ENCODE measurements at places on chromosomes 16 and 17.

GRCh38 chr17:69969897-69970296, 105.1 kb upstream of the KCNJ16 start:
- H3K36me3 ChIP-seq, result no peaks in the 10 kb centered on the region
- H3K27ac ChIP-seq, result no peak overlapping the region
- H3K4me3 ChIP-seq, result no peak overlapping the region
- H3K27me3 ChIP-seq, result no peaks in the 10 kb centered on the region
- DNase-seq, result no peak

DNA sequence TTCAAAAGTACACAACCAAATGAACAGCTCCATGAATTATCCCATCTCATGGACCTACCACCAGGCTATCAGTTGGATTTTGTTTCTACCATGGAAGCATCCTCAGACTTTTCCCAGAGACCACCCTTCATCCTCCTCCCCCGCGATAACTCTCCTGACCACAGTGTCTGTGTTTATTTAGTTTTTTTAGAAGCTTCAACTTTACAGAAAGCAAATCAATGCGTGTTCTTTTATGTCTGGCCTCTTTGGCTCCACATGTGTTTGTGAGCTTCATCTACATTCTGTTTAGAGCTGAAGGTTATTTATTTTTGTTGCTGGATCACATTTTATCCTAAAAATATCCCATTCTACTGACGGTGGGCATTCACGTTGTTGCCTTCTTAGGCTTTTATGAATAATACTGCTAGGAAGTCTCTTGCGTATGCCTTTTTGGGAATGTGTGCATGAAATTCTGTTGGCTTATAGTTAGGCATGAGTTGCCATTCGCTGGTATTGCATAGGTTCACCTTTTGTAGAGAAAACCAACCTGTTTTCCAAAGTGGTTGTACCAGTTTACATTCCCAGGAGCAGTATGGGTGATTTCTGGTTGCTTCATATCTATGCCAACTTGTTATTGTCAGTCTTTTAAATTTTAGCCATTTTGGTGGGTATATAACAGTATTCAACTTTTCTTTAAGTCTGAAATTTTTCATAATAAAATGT, 83.0 kb downstream of the CMIP start:
- H3K27ac ChIP-seq, result no peak overlapping the region
- no peaks in the 10 kb centered on the region for H3K27me3 ChIP-seq
- H3K4me1 ChIP-seq, result peaks cover 16% of the 10 kb centered on the region
- no peak for DNase-seq
- H3K4me3 ChIP-seq, result no peak overlapping the region

DNA sequence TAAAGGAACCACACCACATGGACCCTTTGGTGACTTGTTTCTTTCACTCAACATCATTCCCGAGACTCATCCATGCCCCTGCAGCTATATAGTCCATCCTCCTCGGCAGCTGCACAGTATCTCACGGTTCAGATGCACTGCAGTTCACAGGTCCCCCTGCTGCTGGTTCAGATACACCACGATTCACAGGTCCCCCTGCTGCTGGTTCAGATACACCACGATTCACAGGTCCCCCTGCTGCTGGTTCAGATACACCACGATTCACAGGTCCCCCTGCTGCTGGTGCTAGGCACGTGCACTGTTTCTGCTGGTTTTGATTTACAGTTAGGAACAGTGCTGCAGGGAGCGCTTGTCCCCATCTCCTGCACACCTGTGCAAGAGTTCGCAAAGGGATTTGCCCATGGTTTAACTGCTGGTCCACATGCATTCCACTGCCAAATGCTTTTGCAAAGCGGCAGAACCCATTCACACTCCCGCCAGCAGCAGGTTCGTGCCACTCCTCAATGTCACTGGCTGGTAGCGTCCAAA, 3.8 kb downstream of the HSDL1 start:
- no peak overlapping the region for H3K27ac ChIP-seq
- peaks cover 22% of the 10 kb centered on the region for H3K4me1 ChIP-seq
- H3K27me3 ChIP-seq, result no peaks in the 10 kb centered on the region

GRCh38 chr16:28062847-28063521, 530 bp downstream of the GSG1L start:
- no peak overlapping the region for H3K4me3 ChIP-seq
- peaks cover 37% of the 10 kb centered on the region for H3K27me3 ChIP-seq
- H3K4me1 ChIP-seq, result no peaks in the 10 kb centered on the region
- no peak for DNase-seq
- no peak overlapping the region for H3K27ac ChIP-seq

DNA sequence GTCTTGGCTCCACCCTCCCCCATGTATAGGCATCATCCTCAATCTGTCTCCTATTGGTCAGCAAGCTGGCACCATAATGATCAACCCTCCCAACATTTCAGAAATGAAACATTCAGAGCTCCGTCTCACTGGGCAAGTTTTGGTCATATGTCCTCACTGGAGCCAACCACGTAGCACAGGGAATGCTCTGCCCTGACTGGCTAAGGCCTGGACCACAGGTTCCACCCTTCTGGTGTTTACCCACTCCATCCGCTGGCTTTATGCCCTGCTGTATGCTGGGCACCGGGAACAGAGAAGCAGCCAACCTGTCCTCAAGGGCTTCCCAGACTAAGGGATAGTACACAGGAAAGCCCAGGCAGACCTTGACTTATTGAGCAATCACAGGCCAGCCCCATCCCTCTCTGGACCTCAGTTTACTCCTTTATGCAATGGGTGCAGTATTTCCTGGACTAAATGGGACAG, 20.5 kb downstream of the MYO15A start:
- DNase-seq, result no peak
- no peak overlapping the region for H3K27ac ChIP-seq
- H3K4me3 ChIP-seq, result no peak overlapping the region
- H3K4me1 ChIP-seq, result no peaks in the 10 kb centered on the region

- no peak overlapping the region for H3K27ac ChIP-seq
- no peaks in the 10 kb centered on the region for H3K27me3 ChIP-seq
- peaks cover 5% of the 10 kb centered on the region for H3K4me1 ChIP-seq
Observed at GRCh38 chr16:3138823-3139426, 4.1 kb downstream of the ZNF213 start.

- peaks cover 6% of the 10 kb centered on the region for H3K36me3 ChIP-seq
- no peaks in the 10 kb centered on the region for H3K27me3 ChIP-seq
- DNase-seq, result no peak
- peak overlapping the region; percentile 78 for H3K4me3 ChIP-seq
Observed at GRCh38 chr16:56357241-56357764, 68.0 kb downstream of the AMFR start.

GRCh38 chr17:50559674-50560184, 786 bp upstream of the CACNA1G start:
- DNase-seq, result no peak
- H3K4me1 ChIP-seq, result peaks cover 17% of the 10 kb centered on the region
- no peak overlapping the region for H3K27ac ChIP-seq

DNA sequence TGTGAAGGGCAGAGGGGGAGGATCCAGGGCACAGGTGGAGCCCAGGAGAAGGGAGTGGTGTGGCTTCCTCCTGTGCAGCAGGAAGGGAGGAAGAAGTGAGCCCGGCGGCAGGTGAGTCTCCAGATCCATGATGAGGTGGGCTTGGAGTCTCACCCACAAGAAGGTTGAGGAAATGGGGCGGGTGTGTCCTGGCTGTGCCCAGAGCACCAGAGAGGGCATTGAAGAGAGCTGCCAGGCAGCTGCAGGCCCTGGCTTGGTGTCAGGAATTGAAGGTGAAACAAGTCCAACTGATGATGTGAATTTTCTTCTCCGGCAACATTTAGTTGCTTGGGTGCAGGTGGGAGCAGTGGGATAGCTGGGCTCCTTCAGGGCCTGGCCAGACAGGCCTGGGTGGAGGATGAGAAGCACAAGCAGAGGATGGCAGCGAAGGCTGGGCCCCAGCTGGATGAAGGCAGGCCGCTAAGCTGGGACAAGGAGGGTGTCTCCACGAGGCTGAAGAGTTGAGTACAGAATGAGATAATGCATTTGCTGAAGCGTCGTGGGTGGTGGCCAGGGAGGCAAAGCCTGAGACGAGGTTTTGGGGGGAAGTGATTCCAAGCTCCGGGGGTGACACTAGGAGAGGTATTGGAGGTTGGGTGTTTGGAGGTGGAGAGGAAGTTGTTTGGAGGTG, 18.3 kb downstream of the NT5M start:
- no peak overlapping the region for H3K27ac ChIP-seq
- no peak overlapping the region for H3K4me3 ChIP-seq
- no peak for DNase-seq
- no peaks in the 10 kb centered on the region for H3K4me1 ChIP-seq
- no peaks in the 10 kb centered on the region for H3K27me3 ChIP-seq
- no peaks in the 10 kb centered on the region for H3K36me3 ChIP-seq

Data from memory B cell (primary cell).